ENCODE measurements at places on chromosomes 16 and 17. TPM values are rescaled to one million over a fixed set of nuclear protein-coding genes. Genes with fewer than 3 reads are reported as not detected.
A peak's percentile ranks its signal among the peaks of the same experiment; 100 is the strongest.

GRCh38 chr17:47698749-47699535, 5.0 kb downstream of the TBKBP1 start:
- peak; percentile 86 for DNase-seq

DNA sequence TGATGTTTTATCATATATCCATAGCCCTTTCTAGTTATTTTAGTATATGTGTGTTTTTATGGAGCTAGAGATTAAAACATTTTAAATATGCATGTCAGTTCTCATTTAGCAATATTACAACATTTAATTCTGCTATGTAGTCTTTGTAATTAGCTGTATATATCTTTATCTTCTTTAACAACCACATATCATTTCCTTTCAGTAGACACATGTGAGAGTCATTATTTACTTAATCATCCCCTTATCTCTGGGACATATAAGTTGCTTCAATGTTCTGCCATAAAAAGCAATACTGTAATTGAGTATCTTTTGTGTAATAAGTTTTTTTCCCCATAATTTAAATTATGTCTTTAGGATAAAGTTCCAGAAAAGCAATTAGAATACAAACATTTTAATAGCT, 52.0 kb upstream of the CLEC3A start:
- no peak for DNase-seq

DNA sequence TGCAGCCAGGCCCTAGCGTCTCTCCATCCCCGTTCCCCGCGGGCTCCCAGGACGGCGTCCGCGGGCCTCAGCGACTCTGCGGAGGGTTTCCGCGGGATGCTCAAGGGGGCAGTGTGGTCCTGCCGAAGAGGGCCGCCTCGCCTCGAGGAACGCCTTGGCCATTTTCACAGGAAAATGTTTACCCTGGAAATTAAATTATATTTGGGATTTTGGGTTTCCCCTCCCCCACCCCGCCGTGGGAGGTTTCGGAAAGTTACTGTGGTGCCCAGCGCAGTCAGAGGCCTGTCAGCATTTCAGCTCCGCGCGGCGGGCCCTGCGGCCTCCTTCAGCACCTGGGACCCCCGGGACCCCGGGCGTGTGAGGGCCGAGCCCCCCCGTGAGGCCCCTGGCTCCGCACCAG, 94.5 kb downstream of the PCTP start:
- DNase-seq: no peak

DNA sequence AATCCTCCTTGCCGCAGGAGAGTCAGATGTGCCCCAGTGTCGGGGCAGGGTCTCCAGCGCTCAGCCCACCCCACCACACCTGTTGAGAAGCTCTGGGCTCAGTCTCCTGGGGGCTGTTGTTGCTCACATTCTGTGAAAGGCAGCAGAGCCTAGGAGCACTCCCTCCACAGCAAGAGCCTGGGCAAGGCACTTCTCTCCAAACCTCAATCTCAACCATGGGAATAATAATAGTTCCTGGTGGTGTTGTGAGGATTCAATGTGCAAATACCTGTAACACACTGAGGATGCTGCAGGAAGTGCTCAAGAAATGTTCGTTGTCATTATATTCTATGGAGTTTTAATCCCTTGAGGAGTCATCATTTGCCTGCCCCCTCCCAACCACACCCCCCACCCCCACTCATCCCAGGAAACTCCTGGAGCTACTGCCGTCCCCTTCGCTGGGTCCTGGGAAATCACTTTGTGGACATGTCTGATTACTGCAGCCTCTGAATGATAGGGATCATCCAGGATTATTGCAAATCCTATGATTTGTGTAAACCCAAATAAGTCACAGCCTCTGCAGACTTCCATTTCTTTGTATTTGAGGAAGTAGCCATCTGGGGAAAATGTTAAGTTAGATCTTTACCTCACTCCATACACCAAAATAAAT, 61.5 kb downstream of the CCT6B start:
- no peak for DNase-seq

GRCh38 chr17:68178831-68179230, 69.0 kb upstream of the AMZ2 start:
- no peak for DNase-seq

DNA sequence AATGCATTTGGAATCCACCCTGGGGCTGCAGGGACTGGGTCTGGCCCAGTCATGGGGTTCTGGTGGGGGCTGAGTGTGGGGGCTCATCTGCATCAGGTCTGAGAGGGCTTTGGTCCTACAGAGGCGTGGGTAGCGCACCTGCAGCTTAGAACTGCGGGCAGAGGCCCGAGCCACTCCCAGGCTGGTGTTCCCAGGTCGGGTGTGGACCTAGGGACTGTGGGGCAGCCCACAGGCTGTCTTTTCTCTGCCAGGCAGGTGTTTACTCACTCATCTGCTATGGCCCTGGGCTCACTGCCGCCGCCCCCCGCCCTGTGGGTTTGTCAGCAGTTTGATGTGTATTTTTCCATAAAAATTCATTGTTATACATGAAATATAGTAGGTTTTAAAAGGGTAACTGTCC, 27.0 kb upstream of the DOC2B start:
- DNase-seq: no peak

DNA sequence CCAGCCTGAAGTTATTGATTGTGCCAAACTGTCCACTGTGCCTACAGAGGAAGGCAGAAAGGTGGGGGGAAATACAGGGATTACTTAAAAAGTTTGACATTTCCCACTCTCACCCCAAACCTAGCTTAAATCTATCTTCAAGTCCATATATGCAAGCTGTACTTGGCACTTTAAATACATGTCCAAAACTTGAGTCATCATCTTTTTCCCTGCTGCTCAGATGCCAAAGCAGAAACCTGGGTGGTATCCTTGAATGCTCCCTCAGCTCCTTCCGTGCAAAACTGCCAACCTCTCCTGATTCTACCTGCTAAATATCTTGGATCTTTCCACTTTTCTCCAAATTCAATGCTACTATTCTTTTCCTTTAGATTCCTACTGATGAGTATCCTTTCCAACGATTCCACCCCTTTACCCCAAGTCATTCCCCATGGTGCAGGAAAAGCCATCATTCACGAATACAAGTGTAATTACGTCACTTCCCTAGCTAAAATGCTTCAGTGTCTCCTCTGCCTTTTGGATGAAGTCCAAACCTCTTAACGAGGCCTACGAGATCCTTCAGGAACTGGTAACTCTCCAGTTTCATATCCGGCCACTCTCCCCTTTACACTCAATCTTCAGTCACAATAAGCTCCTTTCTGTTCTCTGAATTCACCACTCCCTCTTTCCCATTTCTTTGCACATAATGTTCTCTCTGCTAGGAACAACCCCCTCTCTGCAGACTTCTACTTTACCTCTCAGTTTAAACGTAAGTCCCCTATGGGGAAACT, 9.3 kb downstream of the BECN1 start:
- DNase-seq: no peak

DNA sequence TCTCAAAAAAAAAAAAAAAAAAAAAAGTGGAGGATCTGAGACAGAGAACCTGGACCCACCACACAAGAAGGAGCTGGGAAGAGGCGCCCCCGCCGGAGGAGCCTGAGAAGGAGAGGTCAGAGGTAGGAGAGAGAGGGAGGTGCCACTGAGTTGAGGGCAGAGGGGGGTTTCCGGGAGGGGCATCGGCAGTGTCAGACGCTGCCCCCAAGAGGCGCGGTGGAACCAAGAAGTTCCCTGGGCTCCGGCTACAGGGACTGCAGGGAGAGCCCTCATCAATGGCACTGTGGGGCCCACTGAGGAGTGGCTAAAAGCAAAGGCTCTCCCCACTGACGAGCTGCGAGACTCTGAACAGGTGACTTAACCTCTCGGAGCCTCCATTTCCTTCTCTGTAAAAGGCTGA, 4.2 kb downstream of the CCDC42 start:
- no peak for DNase-seq

- no peak for DNase-seq
Observed at GRCh38 chr16:9016824-9017223, 53.1 kb upstream of the USP7 start.

DNA sequence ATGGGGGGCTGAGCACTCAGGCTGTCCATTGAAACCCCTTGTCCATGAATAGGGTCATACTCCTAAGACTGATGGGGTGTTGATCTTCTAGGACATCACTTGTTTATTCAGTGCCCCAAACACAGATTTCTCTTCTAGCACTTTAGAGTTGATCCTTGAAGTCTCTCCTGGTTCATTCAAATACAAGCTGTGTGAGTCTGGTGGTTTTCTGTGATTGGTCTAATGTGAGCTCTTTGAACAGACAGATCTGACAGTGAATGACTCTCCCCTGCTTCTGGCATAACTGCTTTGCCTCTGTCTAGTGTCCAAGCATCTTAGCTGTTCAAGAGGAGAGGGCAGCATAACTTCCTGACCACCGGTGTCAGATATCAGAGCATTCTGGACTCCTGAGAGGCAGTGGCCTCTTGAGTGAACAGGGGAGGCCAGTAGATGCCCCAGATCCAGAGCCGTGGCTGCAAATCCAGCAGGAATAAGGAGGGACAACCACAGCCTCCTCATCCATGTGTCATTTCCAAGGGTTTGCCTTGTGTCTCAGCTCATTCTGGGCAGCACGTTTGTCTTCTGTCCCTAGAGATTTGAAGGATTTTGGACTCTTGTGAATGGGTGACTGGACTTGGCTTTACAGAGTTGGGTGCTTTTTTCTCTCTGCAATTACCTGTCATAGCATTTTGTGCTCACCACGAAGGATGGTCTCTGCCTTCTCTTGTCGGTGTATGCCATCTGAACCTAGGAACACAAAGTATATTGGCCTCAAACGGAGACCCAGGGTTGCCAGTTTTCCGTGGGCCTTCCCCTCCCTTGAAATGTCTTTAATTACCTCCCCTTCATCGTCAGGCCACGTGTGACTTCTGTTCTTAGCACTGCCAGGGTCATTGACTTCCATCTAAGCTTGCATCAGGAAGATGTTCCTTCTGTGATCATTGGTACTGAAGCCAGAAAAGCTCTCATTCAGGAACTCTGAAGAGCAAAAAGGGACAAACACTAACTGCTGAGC, 13.9 kb upstream of the CLEC18C start:
- peak; percentile 35 for DNase-seq

- DNase-seq: no peak
Observed at GRCh38 chr17:59558953-59559352, 6.5 kb upstream of the DHX40 start.

GRCh38 chr16:30722916-30723315, 23.9 kb downstream of the SRCAP start:
- no peak for DNase-seq

GRCh38 chr17:19380481-19381301, 2.4 kb downstream of the MAPK7 start:
- no peak for DNase-seq

DNA sequence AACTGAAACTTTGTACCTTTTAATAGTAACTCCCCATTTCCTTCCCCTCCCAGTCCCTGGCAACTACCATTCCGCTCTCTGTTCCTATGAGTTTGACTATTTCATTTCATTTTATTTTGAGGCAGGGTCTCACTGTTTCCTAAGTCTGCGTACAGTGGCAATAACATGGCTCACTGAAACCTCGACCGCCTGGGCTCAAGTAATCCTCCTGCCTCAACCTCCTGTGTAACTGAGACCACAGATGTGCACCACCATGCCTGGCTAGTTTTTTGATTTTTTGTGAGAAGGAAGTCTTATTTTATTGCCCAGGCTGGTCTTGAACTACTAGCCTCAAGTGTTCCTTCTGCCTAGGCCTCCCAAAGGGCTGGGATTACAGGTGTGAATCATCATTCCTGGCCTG, 808.1 kb downstream of the CDH11 start:
- no peak for DNase-seq

DNA sequence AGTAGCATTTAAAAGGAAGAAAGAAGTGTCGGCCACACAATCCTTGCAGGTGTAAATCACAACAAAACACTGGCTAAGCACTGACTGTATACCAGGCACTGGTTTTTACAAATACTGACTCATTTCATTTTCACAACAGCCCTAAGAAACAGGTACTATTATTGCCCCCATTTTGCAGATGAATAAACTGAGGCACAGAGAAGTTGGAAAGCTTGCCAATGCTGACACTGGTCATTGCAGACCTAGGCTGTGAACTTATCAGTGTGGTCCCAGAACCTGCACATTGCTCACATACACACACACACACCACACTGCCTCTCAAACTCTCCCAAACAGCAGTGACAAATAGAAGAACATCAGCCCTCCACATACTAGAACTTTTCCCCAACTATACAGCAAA, 37.6 kb downstream of the CDYL2 start:
- no peak for DNase-seq

- DNase-seq: peak; percentile 88
Observed at GRCh38 chr17:81487487-81488275, 24.9 kb downstream of the ACTG1 start.

Gene SULT1A4
- 5.2 TPM for total RNA-seq

Gene ASPHD1
- 1.3 TPM for total RNA-seq

Gene UBALD2
- total RNA-seq: 216 TPM

Gene SOX8
- 0.20 TPM for total RNA-seq

Gene INTS2
- total RNA-seq: 25.4 TPM

Gene PPP1R1B
- total RNA-seq: not detected

Gene RBFOX1
- not detected for total RNA-seq

Gene TOM1L2
- 15.5 TPM for total RNA-seq
